ENCODE measurements at places on chromosomes 12 and 14.
A peak's percentile ranks its signal among the peaks of the same experiment; 100 is the strongest.

- DNase-seq: no peak
These were observed 3.7 kb upstream of the ANKLE2 start for GRCh38 chr12:132765361-132765760.

GRCh38 chr14:102344485-102344884 lies 18.2 kb downstream of the CINP start:
- DNase-seq: no peak

DNA sequence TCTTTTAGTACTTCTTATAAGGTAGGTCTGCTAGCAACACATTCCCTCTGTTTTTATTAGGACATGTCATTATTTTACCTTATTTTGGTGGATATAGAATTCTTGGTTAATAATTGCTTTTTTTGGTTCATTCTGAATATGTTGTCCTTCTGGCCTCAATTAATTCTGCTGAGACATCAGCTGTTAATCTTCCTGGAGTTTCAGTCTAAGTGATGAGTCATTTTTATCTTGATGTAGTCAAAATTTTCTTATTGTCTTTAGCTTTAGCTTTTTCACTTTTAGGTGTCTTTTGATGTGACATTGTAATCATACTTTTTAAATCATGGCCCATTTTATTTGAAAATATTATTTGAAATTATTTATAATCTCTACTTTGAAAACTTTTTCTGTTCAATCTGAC lies 104.9 kb upstream of the PMCH start:
- no peak for DNase-seq

DNA sequence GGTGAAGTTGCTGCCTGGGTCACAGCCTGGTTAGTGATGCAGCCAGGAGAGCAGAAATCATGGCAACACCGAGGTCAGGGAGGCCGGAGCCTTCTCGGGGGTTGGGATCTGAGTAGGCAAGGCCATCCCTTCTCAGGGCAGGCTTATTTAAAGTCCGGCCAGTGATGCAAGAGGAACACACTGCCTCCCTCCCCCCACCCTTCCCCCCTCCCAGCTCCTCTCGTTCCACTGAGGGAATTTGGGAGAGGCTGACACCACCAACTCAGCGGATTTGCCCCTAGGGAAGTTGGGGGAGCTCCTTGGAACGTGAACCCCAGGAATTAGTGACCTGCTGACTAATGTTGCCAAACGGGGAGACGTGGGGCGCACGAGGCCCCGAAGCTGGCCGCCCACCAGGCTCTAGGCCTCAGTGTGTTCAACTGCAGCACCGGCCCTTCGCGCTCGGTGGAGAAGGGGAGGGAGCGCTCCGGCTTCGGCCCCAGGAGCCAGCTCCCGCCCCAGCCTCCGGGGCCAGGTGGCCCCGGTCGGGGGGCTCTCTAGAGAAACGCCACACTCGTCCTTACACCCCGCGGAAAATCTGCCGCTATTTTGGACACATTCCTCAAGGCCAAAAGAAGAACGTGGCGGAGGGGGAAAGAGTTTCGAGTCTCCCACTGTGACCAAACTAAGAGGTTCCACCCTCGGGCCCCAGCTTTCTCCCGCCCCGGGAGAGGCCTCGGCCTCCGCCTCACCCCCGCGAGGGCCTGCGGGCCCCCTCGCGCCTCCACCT lies 1.6 kb downstream of the CTDSP2 start:
- peak; percentile 30 for DNase-seq

GRCh38 chr14:52950410-52950897 lies 396 bp downstream of the FERMT2 start:
- DNase-seq: peak; percentile 17

DNA sequence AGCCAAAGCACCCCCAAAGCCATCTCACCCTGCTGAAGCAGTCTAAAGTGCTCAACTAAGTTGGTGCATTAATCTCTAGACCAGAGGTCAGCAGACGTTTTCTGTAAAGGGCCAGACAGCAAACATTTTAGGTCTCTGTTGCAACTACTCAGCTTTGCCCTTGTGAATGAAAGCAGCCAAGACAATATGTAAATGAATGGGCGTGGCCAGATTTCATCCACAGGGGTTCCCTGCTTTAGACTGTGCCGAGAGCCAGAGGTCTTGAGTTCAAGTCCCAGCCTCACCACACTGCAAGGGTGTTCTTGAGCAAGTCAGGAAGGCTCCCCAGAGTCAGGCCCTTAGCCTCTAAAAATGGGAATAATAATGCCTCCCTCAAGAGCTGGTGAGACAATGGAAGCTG lies 166.2 kb downstream of the CHST11 start:
- DNase-seq: no peak

- DNase-seq: no peak
These were observed 6.7 kb downstream of the IFFO1 start for GRCh38 chr12:6548966-6549683.

DNA sequence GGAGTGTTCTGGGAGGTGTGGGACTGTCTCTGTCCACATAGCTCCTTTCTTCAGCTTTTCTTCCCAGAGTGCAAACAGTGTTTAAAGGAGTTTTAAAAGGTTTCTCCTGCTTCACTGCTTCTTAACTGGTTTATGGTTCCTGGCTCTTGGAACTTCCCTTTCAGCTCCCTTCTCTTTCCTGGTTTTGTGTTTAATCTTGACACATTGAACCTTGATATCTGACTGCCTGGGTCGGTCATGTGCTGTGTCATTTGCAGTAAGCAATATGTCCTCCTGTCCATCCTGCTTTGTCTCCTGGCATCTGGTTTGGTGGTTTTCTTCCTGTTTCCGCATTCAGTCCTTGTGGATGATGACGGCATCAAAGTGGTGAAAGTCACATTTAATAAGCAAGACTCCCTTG lies 2.2 kb downstream of the TMEM106C start:
- DNase-seq: no peak

DNA sequence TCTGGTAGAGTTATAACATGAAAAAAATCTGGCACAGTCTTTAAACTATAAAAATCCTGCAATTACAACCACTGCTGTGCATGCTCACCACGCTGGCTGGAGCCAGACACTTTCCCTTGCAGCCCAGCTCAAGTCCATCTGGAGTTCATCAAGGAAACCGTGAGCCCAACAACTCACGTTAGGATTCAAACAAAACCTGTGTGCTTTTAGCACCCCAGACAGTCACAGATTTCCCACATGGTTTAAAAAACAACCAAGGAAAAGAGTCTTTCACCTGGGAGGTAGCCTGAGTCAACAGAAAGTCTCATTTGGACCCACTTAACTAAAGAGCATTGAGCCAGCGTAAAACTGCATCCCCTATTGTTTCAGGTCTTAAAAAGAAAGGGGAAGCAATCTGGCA lies 4.7 kb downstream of the LRIG3 start:
- DNase-seq: no peak

DNA sequence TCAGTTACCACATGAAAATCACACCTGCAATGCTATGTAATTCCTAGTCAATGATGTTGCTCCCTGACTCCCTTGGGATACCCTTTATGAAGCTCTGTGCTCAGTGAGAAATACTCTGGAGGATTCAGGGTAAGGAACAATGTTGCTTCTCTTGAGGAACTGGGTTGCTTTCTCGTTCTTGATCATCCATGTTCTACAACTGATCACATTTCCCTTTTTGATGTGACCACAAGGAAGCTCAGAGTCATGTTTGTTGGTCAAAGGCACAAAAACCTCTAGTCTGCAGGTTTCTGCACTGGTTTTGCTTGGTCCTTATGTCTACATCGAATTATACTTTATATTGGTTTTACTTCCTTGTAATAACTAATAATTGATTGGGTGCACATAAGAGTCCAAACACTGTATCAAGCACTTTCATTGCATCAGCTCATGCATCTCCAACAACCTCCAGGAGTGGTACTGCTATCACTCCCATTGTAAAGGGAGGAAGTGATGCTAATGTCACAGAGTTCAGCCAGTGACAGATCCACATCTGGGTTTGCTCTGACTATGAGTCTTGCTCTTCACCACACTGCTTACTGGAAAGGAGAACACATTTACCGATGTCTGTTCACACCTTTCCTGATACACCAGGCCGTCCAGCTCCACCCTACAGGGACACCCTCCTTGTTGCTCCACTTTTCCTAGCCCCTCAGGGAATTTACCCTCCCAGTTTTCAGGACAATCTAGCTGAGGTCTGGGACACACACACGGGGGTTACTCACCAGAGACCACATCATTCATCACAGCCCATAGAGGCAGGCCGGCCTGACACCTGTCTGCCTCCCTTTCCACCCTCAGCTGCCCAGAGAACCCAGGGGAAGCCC lies 41.0 kb downstream of the CMKLR1 start:
- no peak for DNase-seq

GRCh38 chr14:98888927-98889835 lies 382.8 kb downstream of the BCL11B start:
- DNase-seq: no peak

- no peak for DNase-seq
These were observed 280.4 kb downstream of the GALC start for GRCh38 chr14:87712396-87713090.

DNA sequence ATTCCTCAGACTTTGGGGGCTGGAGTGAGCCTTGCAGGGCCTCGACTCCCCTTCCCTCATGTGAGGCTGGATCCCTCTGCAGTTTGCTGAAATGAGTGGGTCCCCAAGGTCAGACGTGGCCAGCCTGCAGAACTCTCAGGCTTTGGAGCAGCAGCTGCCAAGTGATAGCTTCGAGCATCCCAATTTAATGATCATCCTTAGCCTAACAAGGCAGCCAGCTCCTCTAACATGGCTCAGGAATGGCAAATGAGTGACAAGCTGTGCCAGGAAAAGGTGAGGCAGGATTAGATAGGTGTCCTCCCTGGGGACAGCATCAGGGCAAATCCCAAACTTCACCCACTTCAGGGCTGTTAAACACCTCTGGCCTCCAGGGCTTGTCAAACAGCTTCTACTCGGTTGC lies 130.7 kb upstream of the PWP1 start:
- no peak for DNase-seq

DNA sequence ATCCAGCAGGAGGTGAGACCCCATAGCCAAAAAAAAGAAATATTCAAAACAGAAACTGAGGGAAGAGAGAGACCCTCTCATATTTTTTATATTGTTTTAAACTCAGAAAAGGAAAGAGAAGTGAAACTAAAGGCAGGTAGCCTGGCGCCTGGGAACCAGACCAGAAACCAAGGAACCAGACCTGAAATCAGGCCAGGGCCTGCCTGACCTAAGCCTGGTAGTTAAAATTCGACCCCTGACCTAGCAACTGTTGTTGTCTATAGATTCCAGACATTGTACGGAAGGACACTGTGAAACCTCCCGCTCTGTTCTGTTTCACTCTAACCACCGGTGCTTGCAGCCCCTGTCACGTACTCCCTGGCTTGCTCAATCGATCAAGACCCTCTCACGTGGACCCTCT lies 38.5 kb upstream of the CD163 start:
- no peak for DNase-seq

- DNase-seq: no peak
These were observed 30.3 kb upstream of the TTC7B start for GRCh38 chr14:90846511-90846910.

- DNase-seq: no peak
These were observed 197.8 kb upstream of the PRKD1 start for GRCh38 chr14:30125322-30125979.

DNA sequence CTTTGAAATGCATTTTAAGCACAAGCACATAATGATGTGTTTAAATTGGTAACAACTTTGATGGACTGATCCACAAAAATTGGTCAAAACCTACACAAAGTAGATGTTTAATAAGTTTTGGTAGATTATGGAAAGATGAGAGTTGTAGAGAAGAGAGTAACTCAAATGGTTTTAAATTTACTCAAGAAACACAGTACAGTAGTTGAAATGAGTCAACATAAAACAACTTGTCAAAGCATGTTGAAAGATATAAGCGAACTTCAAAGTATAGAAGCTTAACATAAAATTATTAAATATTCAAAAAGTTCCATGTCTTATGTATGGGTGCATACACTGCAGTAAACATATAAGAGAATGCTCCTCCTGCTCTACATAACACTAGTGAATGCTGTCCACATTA lies 49.4 kb downstream of the KITLG start:
- no peak for DNase-seq

DNA sequence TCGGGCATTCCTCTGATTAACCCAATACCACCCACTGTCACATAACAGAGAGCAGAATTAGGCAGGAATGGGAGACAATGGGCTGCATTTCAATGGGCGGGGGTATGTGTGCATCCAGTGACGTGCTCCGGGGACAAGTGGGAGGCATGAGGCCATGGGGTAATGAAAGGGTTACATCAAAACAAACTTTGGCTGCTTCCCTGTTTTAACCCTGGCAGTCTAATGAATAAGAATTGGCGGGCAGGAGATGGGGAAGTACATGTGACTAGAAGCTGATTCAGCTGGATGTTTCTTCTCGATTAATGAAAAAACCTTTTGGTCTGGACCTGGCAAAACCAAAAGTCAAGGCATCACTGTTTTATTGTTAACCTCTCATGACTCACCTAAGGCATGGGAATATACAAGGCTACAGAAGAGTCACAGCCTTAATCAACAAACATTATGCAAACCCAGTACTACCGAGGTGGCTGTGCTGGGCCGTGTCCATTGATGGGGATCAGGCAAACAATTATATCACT lies 44.2 kb downstream of the SOCS2 start:
- no peak for DNase-seq

GRCh38 chr14:100692859-100693558 lies 33.7 kb upstream of the DLK1 start:
- DNase-seq: peak; percentile 89

GRCh38 chr14:24669651-24670050 lies 35.7 kb upstream of the GZMB start:
- DNase-seq: no peak

DNA sequence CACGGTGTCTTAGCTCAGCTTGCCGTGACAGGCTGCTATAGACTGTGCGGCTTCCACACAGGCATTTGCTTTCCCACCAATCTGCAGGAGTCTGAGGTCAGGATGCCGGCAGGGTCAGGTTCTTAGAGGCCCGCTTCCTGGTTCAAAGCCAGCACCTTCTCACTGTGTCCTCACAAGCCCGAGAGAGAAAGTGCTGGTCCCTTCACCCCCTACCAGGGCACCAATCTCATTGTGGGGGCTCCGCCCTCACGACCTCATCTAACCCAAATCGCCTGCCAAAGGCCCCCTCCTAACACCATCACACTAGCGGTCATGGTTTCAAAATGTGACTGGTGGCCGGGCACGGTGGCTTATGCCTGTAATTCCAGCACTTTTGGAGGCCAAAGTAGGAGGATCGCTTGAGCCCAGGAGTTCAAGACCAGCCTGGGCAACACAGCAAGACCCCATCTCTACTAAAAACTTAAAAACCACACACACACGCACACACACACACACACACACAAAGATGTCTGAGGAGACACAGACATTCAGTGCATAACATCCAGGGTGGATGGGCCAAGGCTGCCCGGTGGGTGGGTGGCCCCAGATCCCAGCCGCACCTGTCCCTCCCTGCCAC lies 26.8 kb downstream of the MMP17 start:
- no peak for DNase-seq

GRCh38 chr14:52051871-52052270 lies 17.0 kb downstream of the NID2 start:
- DNase-seq: no peak
